Naive B cell (primary cell): ENCODE measurements at places on chromosomes 3 and 15.

DNA sequence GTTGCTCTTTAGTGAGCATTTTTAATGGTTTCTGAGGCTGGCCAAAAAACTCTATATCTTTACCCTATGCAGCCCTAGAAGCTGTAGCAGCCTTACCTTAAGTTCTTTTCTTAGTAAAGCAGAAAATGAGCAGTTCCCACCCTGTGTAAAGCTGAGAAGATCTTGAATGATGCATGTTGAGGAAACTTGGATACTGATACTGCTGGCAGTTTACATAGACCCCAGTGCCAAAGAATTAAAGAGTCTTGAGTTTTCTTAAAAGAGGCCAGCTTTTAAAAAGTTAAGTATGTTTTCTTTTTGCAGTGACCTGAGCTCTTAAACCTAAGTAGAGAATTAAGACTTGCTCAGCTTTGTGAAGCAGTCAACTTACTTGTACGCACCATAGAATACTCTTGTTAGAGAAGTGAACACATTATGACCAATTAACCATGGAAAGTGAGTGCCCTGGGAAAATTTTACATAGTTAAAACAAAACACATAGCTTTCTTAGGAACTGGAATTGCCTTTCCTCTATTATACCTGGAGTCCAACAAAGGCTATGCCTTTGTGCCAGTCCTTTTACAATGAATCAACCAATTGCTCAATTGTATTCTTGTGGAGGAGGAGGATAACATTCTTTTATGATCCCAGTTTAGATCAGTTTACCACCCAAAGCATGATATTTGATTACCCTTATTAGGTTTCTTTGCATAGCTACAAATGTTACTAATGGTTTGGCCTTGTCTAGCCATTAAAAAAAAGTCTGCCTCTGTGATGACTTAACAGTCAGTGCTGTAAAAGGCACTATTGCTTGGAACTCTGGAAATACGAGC is 28.4 kb downstream of the PLS1 start:
- no peak for DNase-seq

GRCh38 chr15:87689716-87690115 is 566.8 kb downstream of the NTRK3 start:
- no peak for DNase-seq

GRCh38 chr15:39213385-39213840 is 367.5 kb upstream of the THBS1 start:
- no peak for DNase-seq

- DNase-seq = no peak
These were observed 63.5 kb downstream of the CLDN11 start for GRCh38 chr3:170482199-170482598.

GRCh38 chr15:60591496-60592370 is 112.8 kb upstream of the ICE2 start:
- peak; percentile 15 for DNase-seq

DNA sequence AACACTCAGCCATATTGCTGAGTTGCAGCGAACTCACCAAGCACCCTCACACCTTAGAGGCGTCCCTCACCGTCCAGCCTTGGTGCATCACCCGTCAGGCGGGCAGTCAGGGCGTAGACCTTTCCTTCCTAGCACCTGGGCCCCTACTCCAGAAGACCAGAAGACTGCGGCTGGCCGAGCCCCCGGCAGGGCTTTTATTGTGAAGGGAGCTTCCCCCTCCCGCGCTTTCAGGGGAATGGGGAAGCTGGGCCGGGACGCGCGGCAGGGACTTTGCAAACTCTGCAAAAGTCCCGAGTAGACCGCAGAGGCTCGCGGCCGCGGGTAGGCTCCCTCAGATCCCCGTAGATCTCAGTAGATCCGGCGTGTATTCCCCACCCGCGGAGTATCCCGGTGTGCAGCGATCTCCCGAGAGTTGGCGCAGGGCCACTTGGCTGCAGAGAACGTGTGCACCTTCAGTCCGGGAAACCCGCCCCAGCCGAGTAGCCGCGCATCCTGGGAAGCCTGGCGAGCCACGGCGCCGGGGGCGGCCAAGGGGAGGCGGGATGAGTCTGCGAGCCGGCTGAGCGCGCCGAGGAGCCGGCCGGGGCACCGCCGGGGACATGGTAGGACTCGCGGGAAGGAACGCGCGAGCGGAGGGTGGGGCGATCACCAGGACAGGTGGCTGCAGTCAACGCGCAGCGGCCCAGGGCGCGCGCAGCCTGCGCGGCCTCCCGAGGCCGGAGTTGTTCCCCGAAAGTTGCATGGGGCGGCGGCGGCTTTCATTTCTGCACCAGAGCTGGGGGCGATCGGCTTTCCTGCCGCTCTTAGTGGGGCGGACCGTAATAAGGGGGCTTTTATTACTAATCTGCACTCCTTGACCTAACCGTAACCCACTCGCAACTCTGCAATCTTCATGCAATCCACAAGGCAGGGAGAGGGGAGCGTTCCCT is at the start of gene GASK1A:
GASK1A (plus strand) TSS at position 268 of the 929 bp plus-strand sequence; CDS start at position 600, 332 bp downstream.
- DNase-seq = no peak

DNA sequence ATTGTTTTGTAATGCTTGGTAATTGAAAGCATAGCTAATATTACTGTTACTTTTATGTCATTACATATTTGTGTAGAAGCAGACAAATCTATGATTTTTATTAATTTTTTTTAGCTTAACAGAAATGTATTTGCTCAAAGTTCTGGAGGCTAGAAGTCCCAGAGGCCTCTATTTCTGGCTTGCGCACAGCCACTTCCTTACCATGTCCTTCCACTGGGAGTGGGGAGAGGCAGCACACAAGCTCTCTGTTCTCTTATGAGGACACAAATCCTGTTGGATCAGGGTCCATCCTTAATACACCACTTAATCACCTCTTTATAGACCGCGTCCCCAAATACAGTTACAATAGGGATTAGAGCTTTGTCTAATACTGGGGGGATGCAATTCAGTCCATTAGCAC is 1061.4 kb downstream of the OTOL1 start:
- DNase-seq = no peak

DNA sequence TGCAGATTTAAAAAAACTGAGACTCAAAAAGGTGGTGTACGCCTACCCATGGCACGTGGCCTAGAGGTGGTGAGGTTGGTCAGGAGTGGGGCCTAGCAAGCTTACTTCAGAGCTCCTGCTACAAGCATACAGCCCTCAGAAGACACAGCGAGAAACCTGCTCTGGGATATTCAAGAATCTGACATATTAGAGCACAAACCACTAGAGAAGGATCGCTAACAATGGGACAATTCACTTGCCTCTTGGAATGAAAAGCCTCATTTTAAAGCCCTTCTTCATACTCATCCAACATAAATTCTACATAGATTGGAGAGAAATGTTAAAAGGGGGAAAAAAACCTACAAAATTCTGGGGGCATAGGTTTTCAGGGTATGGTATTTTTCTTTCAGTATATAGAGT is 118.0 kb upstream of the ARHGEF3 start:
- DNase-seq = no peak

GRCh38 chr15:84917452-84917851 is 33.0 kb downstream of the SLC28A1 start:
- no peak for DNase-seq

DNA sequence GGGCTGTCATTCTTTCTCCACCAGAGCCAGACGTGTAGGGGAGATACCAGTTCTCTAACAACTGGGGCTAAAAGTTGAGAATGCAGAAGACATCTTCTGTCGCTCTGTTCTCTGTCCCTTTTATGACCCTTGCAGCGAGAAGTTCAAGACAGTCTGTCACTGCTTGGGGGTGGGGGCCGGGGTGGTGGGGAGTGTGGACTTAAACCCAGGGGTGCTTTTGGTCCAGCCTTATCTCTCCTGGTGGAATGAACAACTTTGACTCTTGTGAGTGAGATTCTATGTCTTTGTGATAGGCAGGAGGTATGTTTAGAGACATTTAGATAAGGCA is 767 bp upstream of the APOD start:
- DNase-seq = no peak

DNA sequence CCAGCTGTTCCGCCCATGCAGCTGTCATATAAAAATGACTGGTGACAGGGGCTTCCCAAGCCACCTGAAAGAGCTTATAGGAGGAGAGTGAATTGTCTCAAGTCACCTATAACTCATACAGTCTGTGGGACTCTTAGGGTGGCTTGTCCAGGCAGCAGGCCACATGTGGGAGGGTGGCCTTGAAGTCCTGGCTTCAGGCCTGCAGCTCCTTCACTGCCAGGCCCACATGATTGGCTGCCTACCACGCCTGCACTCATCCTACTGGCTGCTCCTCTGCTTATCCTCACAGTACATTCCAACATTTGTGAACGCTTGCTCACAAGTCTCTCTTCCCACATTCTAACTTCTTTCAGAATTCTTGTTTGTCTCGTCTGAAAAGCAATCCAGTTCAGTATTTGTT is 41.1 kb upstream of the TIPARP start:
- no peak for DNase-seq

GRCh38 chr15:41557673-41558399 is 1.2 kb upstream of the TYRO3 start:
- peak; percentile 65 for DNase-seq

DNA sequence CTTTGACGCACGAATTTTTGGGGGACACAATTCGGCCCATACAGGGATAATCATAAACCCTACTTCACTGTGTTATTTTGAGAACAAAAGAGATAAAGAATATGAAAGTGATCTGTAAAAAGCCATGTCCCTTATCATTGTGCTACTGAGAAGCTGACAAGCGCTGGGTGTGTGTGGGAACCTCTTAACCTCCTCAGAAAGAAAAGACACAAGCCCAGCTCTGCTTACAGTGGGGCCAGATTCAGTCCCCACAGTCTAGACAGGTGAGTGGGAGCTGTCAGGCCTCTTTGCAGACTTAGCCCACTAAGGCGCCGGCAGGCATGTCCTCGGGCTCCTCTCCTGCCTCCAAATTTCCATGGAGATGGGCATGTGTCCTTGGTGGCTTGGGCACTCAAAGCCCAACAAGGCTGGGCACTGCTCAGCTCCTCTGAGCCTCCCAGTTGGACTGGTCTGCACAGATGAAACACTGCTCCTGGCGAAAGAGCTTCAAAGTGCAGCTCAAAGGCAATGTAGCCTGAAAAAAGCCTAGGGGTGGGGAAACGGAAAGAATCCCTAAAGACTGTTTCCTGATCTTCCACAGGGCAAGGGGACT is 64.4 kb upstream of the ETV5 start:
- DNase-seq = no peak

- no peak for DNase-seq
These were observed 305.5 kb downstream of the SHQ1 start for GRCh38 chr3:72542781-72543180.

GRCh38 chr15:41556677-41557076 is 2.3 kb upstream of the TYRO3 start:
- no peak for DNase-seq

GRCh38 chr3:4824926-4825325 is 154.3 kb upstream of the BHLHE40 start:
- DNase-seq = no peak

DNA sequence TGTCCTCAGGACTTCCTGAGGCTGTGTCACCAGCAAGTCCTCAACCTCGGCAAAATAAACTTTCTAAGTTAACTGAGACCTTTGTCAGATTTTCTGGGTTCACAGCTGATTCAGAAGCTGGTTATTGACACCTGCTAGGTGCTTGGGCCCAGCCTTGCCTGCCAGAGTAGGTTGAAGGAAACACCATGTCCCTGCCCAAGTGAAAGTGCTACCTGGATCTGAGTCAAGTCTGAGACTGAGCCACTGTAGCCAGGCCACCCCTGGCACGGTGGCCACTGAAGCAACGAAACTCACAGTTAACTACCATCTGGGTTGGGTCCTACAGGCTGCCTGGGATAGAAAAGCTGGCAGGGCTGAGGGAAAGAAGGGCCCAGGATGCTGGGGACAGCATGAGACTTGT is 8.2 kb downstream of the HYAL2 start:
- no peak for DNase-seq

DNA sequence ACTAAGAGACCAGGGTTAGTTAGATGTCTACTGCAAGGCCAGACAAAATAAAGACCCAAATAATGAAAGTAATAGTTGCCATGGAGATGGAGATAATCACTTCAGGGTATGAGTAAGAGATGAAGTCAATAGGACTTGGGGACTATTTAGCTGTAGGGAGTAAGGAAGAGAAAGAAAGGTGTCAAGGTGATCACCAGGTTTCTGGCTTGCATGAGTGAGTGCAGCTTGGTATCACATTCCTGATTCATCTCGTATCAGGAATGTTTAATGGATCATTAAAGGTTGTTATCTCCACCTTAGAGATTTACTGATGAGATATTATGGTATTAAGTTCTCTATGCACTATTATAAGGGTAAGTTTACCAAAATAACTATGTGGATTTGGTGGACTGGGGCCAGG is 357.4 kb upstream of the ATP11B start:
- no peak for DNase-seq

GRCh38 chr15:100259266-100259665 is 82.5 kb downstream of the ADAMTS17 start:
- no peak for DNase-seq

GRCh38 chr3:64928683-64929082 is 240.9 kb upstream of the ADAMTS9 start:
- no peak for DNase-seq

DNA sequence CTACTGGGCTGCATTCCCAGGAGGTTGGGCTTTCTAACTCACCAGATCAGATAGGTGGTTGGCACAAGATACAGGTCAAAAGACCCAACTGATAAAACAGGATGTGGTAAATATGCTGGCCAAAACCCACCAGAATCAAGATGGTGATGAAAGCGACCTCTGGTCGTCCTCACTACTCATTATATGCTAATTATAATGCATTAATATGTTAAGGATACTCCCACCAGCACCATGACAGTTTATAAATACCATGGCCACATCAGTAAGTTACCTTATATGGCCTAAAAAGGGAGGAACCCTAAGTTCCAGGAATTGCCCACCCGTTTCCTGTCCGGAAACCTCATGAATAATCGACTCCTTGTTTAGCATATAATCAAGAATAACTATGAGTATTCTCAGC is 31.6 kb downstream of the CFAP44 start:
- DNase-seq = no peak

- no peak for DNase-seq
These were observed 275.5 kb upstream of the AZI2 start for GRCh38 chr3:28624084-28624483.

- no peak for DNase-seq
These were observed 11.7 kb downstream of the SH2D7 start for GRCh38 chr15:78104119-78104479.

DNA sequence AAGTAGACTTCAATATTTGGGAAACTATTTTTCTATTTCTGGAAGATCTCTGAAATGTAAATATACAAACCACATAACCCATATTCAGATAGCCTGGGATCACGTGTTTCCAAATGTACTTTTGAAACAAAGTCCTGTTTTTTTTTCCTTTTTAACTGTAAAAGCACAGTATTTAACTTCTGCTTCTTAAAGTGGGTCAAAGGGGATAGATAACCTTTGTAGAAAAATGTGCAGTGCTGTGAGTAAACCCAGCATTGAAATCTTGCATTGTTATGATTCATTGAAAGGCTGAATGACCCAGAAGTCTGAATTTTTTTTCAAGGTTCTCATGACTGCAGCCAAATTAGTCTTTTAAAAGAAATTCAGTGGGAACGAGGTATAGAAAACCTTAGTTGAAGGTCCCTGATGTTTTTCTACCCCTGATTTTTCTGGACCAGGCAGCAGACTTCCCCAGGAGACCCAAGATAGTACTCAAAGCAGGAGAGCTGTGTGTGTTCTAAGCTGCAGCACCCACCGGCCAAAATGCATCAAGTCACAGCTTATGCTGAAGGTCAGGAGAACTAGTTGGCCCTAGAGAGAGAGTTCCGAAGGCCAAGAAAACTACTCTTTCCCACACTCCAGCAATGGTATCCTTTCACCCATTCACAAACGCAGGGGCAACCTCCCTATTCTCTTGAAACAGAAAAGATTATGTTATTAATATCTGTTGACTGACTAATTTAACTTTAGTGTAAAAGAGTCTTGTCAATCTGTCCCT is 43.6 kb upstream of the APH1B start:
- no peak for DNase-seq

- peak; percentile 34 for DNase-seq
These were observed 44.8 kb downstream of the CYP11A1 start for GRCh38 chr15:74322558-74323180.
